ENCODE measurements at places on chromosomes 11 and 22.

GRCh38 chr22:30858976-30859713, 109.4 kb downstream of the MORC2 start:
- DNase-seq, result no peak

DNA sequence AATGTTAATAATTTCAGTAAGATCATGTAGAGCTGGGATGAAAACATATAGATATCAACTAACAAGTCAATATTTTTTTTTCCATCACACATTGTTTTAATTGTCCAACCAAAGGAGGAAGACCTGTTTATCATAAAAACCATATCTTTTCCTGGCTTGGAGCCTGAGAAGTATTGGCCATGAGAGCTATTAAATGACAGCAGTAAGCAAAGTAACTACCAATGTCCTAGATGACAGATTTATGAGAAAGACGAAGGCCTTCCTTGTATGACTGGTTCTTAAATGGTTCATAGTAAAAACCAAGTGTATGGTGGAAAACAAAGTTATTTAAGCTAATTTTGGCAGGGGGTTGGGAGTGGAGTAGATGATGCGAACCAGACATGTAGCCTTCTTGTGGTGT, 1147.1 kb upstream of the TENM4 start:
- no peak for DNase-seq

GRCh38 chr22:24494167-24494527, 985 bp upstream of the UPB1 start:
- DNase-seq, result no peak

- peak; percentile 9 for DNase-seq
These were observed 2.0 kb upstream of the KMT5B start for GRCh38 chr11:68215087-68215445.

- DNase-seq, result no peak
These were observed 78.1 kb downstream of the GAB2 start for GRCh38 chr11:78339483-78339882.

GRCh38 chr11:13313005-13313819, 35.6 kb downstream of the BMAL1 start:
- DNase-seq, result no peak

- no peak for DNase-seq
These were observed 216.4 kb downstream of the MN1 start for GRCh38 chr22:27585141-27585540.

DNA sequence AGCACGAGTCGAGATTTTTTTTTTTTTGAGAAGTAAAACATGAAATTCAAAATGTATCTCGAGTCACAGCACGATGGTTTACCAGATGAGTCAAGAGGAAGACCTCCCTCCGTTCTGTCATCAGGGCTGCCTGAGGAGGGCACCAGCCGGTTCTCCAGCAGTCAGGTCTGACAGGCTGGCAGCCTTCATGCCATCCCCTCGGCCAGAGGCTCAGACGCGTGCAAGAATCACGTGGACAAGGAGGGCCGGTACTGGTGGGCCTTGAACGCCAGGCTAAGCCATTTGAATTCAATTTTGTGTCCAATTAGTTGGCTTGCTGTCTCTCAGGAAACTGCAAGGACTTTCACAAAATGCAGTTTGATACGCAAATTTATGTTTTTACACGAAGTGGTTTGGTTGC, 1412.2 kb downstream of the BRD1 start:
- DNase-seq, result no peak

GRCh38 chr22:19510919-19511341, 13.3 kb downstream of the CLDN5 start:
- no peak for DNase-seq

GRCh38 chr11:24747275-24748251, 250.7 kb downstream of the LUZP2 start:
- DNase-seq, result no peak

GRCh38 chr22:36764060-36764459, 11.9 kb downstream of the IFT27 start:
- DNase-seq, result no peak

DNA sequence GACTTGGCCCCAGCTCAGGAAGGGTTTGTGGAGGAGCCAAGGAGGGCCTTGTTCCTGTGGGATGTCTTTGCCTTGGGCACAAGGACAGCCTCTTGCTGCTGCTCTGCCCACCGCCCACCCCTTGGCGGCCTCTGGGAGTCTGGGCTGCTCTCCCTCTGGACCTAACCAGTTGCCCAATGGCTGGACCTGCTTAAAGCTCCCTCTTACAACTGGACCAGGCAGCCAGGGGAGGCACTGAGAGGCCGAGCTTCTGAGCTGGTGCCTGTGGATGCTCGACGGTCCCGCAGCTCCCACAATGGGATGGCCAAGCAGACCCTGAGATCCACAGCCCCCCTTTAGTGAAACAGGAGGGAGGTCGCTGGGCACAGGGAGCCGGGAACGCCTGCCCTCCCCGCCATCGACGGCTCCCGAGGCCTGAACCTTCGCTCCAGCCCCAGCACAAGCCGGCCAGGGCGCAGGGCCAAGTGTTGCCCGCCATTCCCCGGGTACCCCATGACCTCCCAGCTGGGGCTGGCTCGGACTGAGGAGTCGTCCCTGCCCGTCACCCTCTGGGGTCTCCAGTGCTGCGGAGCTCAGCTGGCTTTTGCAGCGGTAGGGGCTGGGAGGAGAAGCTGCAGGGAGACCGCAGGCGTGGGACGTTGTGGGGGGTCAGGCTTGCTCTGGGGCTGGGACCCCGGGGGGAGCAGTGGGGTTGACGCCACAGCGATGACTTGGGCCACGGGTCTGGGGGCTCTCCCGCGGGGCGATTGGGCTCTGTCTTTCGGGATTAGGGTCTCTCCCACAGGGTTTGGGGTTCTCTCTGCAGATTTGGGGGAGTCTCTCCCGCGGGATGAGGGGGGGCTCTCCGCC, 584 bp upstream of the GAL start:
- no peak for DNase-seq

- no peak for DNase-seq
These were observed at the start of gene YPEL4 for GRCh38 chr11:57649826-57650738. TSS of gene YPEL4 (minus strand) at chr11:57649912. CDS start at chr11:57647107, 2,805 bp downstream.

- DNase-seq, result no peak
These were observed 156.2 kb downstream of the TMEM135 start for GRCh38 chr11:87193756-87194470.

DNA sequence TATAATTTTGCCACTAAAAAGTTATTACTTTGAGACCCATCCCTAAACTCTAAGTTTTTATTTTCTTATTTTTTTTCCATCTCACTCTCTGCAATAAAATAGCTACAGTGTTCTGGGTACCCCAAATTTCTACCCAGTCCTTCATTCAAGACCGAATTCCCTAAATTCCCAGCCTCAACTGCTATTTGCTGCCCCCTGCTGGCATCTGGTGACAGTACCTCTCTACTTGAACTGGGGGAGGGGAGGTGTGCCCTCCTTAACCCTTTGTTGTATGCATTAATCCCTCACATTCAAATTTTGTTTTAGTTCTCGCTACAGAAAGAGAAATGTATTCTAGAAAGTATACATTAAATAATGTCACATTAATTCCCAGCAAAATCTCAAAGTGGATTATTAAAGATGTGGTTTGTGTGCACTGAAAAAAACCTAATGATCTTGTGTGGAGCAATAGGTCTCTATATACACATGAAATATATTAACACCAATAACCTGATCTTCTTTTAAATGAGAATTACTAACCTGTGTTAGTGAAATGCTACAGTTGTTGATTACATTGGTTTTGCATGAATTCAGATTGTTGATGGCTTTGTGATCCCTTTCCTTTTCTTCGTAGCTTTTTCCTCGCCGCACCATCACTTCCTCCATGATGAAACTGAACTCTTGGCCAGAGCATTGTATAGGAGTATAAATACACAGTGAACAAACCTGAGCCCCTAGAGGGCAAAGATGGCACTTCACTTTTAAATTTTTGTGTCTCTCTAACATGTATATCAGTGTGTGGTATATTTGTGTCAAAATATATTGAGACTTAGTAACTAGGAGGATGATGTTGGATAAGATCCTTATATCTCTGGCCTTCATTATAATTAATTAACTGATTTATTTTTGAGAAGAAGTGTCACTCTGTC, 590.0 kb downstream of the METTL15 start:
- DNase-seq, result peak; percentile 1

GRCh38 chr11:21110415-21110814, 441.0 kb downstream of the NELL1 start:
- no peak for DNase-seq

DNA sequence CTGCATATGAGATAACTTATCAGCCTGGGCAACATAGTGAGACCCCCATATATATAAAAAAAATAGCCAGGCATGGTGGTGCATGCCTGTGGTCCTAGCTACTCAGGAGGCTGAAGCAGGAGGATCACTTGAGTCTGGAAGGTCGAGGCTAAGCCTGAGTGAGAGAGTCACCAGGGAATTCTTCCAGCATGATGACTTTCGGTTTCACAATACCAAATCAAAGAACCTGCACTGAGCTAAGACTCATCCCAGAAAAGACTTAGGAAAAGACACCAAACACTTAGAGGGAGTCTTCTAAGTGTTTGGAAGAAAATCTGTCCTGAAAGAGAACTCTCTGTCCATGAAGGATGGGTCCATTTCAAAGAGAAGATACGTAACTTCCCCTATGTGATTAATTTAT, 12.7 kb downstream of the STK33 start:
- no peak for DNase-seq

- DNase-seq, result no peak
These were observed 6.9 kb upstream of the SHANK3 start for GRCh38 chr22:50665738-50666137.

- DNase-seq, result no peak
These were observed 20.1 kb upstream of the CD44 start for GRCh38 chr11:35118906-35119305.

DNA sequence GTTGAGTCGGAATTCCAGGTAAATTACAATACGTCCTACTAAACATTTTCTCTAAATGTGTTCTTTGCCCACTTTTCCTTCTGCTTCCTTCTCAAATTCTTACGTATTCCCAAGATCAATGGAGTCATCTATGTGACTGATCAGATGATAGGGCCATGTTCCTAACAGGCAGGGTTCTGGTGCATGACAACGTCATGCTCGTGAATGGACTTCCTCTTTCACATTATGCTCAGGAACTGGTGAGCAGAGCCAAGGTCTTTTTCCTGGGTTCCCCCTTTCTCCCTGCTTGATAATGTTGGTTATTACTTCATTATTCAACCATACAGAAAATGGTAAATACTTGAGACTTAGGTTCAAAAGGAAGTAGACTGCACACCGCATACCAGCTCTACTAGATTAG, 789.4 kb downstream of the OPCML start:
- no peak for DNase-seq

DNA sequence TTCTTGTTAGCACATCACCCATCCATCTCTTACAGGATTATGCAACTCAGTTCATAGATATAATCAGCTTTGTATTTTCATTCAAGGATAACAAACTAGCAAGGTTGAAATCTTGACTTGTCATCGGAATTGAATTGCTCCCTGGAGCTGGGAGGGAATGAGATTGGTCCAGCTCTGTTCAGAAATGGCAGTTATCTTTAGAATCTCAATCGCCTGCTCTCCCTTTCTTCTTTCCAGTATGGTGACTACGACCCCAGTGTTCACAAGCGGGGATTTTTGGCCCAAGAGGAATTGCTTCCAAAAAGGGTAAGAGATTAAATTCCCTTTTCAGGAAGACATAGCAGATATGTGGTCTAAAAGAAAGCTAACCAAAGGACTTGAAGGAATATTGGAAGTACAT, 51.0 kb downstream of the NF2 start:
- no peak for DNase-seq

DNA sequence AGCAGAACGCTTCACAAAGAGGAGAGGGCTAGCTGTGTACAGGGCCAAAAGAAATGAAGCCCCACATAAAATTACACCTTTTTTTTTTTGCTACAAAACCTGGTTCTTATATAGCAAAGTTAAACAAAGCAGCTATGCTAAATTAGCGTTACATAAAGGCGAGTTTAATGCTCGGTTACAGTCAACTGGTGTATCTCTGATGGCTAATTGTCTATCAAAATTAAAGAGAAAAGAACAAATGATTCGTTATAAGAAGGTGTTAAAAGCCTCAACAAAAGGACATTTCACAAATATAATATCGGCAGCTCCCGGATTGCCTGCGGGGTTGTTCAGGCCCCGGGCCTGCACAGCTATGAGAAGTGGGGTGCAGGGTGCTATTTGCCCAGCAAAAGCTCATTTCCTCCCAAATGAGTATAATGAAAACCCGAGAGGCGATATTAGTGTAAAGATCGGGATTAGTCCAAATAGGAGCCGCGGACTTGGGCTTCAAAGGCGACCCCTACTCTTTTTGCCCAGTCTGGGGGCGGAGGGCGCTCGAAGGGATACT, 13.3 kb upstream of the PAX6 start:
- DNase-seq, result no peak

DNA sequence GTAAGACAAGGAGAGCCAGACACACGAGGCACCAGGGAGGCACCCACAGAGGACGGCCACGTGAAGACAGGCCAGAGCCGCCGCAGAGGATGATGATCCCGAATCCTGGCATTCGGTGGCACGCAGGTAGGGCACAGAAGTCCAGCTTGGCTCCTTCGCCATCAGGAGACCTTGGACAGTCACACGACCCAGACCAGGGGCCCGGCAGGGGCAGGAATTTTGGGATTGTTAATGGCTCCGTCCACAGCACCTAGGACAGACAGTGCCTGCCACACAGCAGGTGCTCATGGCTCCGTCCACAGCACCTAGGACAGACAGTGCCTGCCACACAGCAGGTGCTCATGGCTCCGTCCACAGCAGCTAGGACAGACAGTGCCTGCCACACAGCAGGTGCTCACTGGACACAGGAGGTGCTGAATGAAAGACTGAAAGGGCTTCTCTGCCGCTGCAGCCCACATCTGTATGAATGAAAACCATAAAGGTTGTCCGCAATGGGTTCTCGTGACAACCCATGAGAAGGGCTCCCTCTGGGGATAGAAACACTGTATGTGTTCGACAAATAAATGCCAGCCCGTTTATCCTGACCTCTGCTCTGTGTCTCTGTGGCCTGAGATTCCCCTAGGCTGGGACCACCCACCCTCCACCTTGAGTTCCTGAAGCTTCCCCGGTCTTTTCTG, 341.6 kb downstream of the CTTN start:
- DNase-seq, result no peak

DNA sequence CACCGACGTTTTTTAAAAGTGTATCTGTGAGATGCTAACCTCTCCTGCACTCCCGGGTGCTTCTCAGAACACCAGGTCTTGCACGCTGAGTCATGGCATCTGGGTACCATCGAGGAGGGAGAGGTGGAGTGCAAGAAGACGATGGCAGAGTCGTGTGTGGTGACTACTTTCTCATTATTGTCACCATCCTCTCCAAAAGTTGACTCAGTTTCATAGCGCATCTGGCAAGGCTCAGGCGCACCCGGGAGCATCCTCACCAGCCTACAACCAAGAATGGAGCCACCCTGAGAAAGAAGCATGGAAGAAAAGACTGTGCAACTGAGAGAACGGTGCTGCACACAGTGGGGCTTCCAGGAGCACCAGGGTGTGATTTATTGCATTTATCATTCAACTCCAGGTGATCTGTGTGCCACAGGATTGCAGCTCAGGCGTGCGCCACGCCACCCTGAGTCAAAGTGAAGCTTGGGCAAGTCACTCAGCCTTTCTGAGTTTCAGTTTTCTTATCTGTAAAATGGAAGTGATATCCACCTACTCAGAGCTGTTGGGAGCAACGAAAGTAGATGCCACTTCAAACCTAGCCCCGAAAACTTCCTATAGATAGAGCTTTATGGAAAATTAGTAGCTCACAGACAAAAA, 65.4 kb downstream of the LINC01488 start:
- DNase-seq, result peak; percentile 17
